ENCODE measurements at places on chromosomes 7 and 10. TPM values are rescaled to one million over a fixed set of nuclear protein-coding genes. Genes with fewer than 3 reads are reported as not detected.

- DNase-seq: no peak
Measured at GRCh38 chr10:72784551-72785351, 92.8 kb downstream of the MCU start.

GRCh38 chr10:8927705-8928104, 873.2 kb downstream of the GATA3 start:
- DNase-seq: no peak

- DNase-seq: no peak
Measured at GRCh38 chr7:91243591-91244301, 20.5 kb upstream of the FZD1 start.

GRCh38 chr10:117420768-117421167, 45.5 kb upstream of the PDZD8 start:
- DNase-seq: no peak

GRCh38 chr7:73519867-73520672, 2.0 kb downstream of the BAZ1B start:
- no peak for DNase-seq

FAM24A gene
- not detected for total RNA-seq

OR6V1 gene
- not detected for total RNA-seq

Data from NCI-H460 (cell line).